ENCODE measurements at places on chromosomes 5 and 9.
A peak's percentile ranks its signal among the peaks of the same experiment; 100 is the strongest.

GRCh38 chr5:109080896-109081295, 328.9 kb downstream of the PJA2 start:
- no peak for DNase-seq

DNA sequence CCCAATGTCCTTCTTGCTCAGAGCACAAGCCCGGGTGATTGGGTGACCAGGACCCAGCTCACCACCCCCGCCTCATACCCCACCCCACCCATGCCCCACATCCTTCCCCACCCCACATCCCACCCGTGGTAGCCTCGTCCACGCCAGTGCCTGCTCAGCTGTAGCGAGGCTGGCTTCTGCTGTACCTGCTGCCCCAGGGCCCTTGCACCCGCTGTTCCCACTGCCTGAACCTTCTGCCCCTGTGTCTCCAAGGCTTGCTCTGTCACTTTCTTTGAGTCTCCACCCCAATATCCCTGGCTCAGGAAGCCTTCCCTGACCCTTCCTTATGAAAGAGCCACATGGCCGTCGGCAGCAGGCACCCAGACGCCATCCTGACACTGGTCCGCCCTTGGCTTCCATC, 3.1 kb upstream of the NACC2 start:
- DNase-seq = no peak

DNA sequence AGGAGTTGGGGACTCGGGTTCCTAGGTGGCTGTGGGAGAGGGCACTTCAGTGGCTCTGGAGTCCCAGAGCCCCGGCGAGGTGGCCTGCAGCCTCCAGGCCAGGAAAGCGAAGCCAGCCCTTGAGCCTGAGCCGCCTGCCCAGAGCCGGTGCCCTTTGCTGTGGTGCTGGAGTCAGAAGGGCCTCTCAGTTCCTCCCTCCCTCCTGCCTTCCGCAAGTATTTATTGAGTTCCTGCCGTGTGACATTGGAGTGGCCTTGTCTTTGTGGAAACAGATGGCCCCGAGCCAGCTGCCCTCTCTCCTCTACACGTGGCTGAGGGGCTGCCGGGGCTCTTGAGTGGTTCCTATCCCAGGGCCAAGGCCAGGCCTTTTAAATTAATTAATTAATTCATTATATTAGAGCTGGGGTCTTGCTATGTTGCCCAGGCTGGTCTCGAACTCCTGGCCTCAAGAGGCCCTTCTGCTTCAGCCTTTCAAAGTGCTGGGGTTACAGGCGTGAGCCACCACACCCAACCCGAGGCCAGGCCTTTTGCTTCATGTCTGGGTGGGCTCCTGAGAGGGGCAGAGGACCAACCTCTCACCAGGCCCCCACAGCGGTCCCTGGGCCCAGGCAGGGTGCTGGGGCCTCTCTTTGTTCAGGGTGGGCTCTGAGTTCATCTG, 45.6 kb upstream of the IER5L start:
- DNase-seq = no peak

DNA sequence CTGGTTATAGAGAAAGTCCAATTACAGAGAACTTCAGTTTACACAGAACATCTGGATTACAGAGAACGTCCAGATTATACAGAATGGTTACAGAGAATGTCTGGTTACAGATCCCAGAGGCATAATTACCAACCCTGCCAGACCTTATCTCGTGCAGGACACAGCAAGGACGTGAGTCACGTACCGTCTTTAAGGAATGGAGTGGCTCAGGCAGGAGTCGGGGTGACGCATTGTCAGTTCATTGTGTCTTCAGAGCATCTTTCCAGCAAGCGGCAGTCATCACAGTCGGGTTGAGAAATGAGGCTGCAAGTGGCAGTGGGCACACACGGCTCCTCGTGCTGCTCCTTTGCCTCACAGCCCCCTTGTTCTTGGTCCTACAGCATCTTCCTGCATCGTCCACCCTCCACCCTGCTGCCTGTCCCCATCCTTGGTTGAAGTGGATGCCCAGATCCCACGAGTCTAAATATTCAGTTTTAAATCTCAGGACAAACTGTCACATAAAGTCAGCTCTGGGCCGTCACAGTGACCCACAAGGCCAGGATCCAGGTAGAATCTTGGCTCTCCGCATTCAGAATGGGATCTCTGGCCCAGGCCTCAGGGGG, 30.0 kb upstream of the SLC6A19 start:
- no peak for DNase-seq

- no peak for DNase-seq
These were observed 38.1 kb downstream of the PBX3 start for GRCh38 chr9:125785248-125785751.

GRCh38 chr5:78899922-78900362, 85.2 kb downstream of the ARSB start:
- DNase-seq = peak; percentile 41

- no peak for DNase-seq
These were observed 51.3 kb upstream of the SUB1 start for GRCh38 chr5:32534041-32534440.
